SIG-M5 (cell line): ENCODE measurements at places on chromosomes 12 and 14.

DNA sequence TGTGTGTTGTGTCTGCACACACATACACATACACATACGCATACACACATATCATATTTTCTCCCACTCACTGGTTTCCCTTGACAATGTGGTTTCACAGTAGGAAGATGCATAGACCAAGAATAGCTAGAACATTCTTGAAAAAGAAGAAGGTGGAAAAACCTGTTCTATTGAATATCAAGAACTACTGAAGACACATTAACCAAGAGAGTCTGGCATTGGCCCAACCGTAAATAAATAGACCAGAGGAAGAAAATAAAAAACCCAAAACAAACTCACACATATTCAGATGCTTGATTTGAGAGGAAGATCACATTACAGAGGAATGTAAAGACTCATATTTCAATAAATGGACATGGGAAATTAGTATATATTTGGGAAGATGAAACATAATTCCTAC, 311.3 kb downstream of the FOXG1 start:
- no peak for DNase-seq

DNA sequence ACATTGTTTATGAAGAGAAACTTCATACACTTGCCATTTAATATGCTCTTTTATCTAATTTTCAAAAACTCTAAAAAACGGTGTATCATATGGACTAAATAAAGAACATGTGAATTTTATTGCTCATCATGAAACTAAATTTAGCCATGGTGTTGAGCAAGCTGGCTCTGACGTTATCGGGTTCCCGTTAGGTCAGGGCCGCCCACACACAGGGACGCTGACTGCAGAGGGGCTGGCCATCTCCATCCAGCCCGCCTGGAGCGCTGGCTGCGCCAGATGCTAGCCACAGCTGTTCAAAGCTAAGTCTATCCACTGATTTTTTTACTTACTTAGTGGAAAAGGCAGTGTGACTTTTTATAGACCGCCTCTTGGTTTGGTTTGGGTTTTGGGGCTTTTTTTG, 36.5 kb upstream of the DYNC1H1 start:
- no peak for DNase-seq

GRCh38 chr12:57579677-57580465, 11.1 kb upstream of the PIP4K2C start:
- no peak for DNase-seq

DNA sequence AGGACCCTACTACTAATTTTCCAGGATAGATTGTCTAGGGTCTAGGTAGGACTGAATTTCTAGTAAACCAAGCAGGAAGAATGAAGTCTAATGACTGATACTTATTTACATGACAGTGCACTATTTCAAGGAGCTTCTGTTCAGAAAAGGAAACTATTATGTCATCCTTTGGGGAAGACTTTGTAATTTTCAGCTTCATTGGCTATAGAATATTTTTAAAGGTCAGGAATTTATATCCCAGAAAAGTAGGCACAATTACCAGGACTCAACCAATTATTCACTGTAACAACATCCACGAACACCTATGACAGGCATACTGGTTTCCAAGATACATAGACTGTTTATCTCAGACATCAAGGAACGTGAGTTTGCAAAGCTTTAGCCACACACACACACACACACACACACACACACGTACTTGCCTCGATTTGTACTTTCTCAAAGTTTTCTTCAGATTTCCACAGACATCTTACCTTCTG, 23.2 kb downstream of the OR6S1 start:
- no peak for DNase-seq

DNA sequence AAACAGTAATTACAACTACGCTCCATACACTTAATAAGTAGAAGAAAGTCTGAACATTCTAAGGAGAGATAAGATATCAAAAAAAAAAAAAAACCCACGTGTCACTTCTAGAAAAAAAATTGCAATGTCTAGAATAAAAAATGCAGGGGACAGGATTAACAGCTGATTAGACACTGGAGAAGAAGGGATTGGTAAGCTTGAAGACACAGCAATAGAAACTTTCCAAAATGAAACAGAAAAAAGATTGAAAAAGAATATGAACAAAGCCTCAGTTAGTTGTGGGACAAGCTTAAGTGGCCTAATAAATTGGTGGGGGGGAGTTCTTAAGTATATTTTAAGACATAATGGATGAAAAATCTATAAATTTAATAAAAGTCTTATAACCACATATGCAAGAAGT, 105.5 kb downstream of the PTPRR start:
- no peak for DNase-seq

GRCh38 chr14:61126603-61127498, 145.8 kb downstream of the SLC38A6 start:
- no peak for DNase-seq

- DNase-seq, result no peak
Measured at GRCh38 chr12:68497107-68497506, 113.6 kb upstream of the RAP1B start.

DNA sequence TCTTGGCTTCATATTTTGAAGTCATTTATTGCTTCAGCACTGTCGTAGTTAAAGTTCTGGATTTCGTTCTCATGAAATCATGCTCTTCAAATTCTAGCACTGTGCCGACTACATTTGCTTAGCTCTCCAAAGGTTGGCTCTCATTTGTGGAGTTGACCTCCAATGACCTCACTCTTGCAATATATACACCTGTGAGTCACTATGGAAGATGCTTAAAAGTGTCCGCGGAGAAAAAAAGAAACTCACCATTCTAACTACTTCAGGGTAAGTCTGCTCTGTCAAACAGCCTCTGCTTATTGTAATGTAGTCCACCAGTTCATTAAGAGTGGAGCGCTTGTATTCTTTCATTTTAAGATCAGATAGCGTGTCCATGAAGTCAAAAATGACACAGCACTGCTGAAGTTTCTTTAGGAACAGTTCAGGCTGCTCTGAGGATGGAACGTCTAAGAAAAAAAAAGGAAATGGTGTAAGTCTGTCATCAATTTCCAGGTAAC, 89.7 kb downstream of the PPP2R5E start:
- no peak for DNase-seq

DNA sequence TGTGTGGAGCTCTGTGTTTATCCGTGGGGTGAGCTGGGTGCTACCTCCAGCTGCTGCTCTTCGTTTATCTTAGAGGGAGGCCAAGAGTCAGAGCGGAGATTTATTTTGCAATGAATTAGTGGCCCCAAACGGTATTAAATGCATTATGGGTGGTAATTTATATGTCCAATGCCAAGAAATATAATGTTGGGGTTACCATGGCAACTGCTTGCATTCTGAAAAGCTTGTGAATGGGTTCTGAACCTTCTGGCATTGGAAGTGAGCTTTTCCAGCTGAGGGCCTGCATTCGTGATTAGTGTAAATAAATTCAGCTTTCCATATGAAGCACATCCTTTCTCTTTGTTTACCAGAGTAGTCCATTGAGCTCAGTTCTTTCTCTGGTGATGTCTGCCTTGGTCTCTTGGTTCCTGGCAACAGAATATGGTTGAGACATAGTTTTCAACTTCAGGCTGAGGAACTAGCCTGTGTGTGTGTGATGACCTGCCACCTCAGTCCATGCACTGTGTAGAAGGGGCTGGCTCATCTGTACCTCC, 51.8 kb downstream of the TRAF3 start:
- DNase-seq, result no peak

DNA sequence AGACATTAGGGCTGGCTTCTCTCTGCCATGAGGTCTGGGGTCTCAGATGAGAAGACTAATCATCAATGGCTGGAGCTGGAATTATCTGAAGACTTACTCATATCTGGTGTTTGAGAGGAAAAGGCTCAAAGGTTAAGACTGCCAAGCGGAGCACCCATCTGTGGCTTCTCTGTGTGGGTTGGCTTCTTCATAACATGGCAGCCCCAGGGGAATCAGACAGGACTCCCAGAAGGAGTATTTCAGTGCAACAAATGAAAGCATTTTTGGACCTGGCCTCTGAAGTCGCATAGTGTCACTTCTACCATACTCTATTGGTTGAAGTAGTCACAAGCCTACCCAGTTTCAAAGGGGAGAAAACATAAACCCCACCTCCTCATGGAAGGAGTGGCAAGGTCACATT, 171.8 kb upstream of the KRR1 start:
- no peak for DNase-seq

DNA sequence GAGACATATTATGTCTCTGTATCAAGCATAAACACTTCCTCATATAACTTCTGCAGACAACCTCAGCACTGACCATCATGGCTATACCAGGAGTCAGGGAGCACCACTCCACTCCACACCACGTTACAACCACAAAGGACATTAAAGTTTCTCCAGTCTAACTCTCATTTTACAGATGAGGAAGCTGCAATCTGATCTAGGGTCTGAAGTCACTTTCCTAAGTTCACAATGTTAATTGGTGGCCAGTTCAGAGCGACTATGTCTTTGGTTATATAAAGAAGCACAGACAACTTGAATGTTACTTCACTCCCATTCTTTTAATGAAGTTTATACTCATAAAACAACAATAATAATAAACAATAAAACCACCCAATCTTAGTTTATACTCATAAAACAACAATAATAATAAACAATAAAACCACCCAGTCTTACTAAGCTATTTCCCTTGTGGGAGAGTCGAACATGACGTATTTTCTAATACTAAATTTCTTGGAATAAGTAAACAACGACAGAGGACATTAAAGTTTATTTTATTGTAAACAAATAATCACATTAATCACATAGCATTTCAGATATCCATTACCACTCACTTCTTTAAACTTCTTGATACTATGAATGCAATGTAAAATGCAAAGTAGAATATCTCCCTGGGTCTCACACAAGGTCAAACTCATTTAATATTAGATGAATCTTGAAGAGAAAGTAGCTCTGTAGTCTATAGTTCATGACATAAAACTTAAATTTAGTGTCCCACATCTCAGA, 72.4 kb upstream of the SSTR1 start:
- DNase-seq, result no peak

DNA sequence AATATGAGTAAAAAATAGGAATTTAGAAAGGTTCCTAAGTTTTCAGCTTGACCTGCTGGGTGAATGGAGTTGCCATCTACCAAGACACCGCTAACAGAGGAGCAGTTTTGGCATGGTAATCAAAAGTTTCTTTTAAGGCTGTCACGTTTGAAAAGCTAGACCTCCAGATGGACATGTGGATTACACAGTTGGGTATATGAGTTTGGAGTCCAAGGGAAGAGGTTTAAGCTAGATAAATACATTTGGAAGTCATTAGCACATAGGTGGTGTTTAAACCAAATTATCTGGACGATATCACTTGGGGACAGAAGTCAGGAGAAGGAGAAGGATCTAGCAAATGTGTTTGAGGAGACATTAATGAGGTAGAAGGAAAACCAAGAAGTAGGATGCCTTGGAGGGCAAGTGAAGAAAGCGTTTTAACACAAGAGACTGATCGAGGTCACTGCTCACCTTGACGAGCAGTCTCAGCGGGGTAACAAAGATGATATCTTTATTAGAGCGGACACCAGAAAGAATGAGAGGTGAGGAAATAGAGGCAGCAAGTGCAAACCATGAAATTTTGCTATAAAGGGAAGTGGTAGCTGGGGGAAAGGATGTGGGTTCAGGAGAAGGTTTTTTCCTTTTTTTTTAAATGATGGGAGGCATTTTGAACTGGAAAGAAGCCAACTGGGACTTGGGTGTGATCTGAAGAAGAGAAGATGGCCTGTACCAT, 17.6 kb downstream of the PNP start:
- no peak for DNase-seq

GRCh38 chr14:37623971-37624370, 28.5 kb downstream of the TTC6 start:
- DNase-seq, result no peak

GRCh38 chr14:93926245-93926872, 785 bp upstream of the FAM181A start:
- no peak for DNase-seq

DNA sequence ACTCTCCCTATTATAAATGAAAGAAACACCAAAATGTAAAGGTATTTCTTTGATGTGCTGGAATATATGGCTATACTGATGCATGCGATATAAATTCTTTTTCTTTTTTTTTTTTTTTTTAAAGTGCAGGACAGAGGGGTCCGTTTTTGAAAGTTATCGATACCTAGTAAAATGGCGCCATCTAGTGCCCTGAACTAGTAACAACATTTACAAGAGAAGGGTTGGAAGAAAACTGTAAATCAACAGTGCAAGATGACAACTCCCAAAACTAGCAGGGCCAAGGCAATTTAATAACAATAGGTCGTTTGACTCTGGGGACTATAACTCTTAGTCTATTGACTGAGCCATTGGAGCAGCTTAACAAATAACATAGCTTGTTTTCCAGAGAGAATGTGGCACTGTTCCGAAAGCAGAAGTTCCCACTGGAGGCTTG, 137.7 kb downstream of the SPTSSA start:
- no peak for DNase-seq

DNA sequence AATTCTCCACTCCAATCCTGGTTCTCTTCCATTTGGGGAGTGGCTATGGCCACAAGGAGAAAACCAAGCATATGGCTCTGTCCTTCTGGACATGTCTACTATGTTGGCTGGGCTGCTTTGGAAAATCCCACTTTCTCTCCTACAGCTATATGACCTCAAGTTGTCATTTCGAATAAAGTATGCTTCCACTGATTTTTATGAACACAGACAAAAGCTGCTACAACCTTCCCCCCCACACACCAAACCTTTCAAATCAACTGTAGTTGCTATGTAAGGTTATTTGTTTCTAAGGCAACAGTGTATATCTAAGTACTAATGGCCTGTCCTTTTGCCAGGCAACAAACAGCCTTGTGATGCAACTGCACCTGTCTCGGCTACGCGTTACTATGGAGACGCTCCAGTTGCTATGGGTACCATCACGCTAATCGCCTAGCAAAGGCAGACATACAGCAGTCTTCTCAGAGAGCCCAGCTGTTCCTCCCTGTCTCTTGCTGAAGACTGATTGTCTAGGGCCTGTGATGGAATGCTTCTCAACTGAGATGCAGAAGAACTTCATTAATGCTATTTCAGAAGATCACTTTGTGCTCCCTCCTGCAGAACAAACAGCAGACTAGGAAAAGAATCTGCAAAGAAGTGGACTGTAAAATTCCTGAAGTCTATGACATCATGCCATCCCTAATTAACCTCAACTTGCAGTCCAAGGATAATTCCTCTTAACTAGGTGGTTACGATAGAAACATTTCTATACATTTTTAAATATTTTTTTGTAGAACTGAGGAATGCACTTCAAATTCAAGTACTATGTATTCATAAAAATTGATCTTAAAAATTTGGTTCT, 67.6 kb downstream of the FOXN3 start:
- DNase-seq, result no peak

DNA sequence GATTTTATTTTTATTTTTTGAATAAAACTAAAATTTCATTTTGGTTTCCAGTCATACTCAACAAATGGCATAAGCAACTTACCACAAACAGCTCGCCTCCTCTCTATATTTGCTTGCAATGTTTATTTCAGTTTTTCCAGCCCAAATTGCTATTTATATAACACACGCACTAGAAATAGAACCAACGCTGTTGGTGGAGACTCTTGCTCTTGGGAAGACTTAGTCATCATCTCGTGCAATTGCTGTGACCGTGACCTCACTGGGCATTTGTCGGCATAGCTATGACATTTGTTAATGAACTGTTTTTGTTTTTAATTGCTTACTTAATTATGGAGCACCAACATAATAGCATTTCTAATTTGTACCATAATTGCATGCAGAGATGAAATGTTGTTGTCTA, 153.1 kb upstream of the OTX2 start:
- no peak for DNase-seq

- no peak for DNase-seq
Measured at GRCh38 chr14:51157012-51157411, 62.1 kb upstream of the TRIM9 start.
